ENCODE measurements at places on chromosomes 7 and 10. TPM values are rescaled to one million over a fixed set of nuclear protein-coding genes. Genes with fewer than 3 reads are reported as not detected.

- H3K4me1 ChIP-seq: no peaks in the 10 kb centered on the region
- DNase-seq: no peak
- H3K4me3 ChIP-seq: no peak overlapping the region
- H3K27ac ChIP-seq: no peak overlapping the region
Observed at GRCh38 chr7:120944826-120945562, 5.6 kb upstream of the ING3 start.

DNA sequence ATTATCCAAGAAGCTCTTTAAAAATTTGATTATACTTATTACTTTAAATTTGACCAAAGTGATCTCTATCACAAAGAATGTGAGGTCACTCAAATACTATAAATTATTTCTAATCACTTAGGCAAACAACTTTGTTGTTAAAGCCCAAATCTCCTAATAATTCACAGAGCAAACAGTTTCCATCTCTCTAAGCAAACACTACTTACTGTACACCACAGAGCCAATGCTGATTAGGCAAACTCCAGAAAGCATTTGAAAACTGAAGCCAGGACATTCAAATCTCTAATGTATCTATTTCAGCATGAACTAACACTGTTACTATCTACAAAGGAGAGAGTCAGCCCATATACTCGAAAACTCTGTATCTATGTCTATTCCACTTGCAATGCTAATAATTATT lies 107.1 kb downstream of the RNF32 start:
- no peak overlapping the region for H3K27ac ChIP-seq
- no peaks in the 10 kb centered on the region for H3K27me3 ChIP-seq
- no peaks in the 10 kb centered on the region for H3K4me1 ChIP-seq
- no peak for DNase-seq
- H3K4me3 ChIP-seq: no peak overlapping the region

DNA sequence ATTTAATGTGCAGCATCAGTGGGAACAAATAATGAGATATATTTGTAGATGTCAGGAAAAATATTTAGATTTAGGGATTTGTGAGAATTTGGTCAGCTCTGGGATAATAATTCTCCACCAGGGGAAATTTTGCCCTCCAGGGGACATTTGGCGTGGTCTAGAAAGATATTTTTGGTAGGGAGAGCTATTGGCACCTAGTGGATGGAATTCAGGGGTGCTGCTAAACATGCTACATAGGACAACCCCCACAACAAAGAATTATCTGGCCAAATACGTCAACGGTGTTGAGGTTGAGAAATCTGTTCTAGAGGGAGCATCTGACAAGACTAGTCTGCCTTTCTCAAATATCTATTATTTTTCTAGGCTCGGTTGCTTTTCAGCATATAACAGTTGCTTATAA lies 2.1 kb downstream of the ADK start:
- no peaks in the 10 kb centered on the region for H3K36me3 ChIP-seq
- H3K4me1 ChIP-seq: peaks cover 8% of the 10 kb centered on the region
- H3K27me3 ChIP-seq: no peaks in the 10 kb centered on the region
- no peak overlapping the region for H3K27ac ChIP-seq
- H3K4me3 ChIP-seq: no peak overlapping the region

- H3K4me1 ChIP-seq: no peaks in the 10 kb centered on the region
- no peak for DNase-seq
- no peaks in the 10 kb centered on the region for H3K27me3 ChIP-seq
- H3K4me3 ChIP-seq: no peak overlapping the region
- no peaks in the 10 kb centered on the region for H3K36me3 ChIP-seq
Observed at GRCh38 chr7:153331427-153331826, 571.9 kb downstream of the ACTR3B start.

The CARD11 gene
- 0.99 TPM for total RNA-seq

DNA sequence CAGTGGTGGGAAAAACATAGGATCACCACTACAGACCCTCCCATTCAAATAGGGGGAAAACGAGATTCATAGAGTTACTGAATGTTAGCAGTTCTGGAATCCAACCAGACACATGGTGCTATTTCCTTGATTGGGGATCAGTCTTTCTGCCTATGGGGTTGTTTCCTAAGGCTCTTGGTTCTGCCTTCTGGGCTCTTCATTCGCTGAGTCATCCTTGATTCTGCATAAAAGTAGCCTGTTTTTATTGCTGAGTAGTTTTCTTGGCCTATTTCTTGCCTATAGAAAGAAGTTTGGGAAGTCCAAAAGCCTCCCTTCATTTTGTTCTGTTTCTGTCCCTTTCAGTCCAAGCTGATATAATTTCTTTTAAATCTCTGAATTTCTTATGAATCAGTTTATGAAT lies 99.3 kb upstream of the OIT3 start:
- no peaks in the 10 kb centered on the region for H3K27me3 ChIP-seq
- H3K4me1 ChIP-seq: no peaks in the 10 kb centered on the region
- H3K36me3 ChIP-seq: no peaks in the 10 kb centered on the region
- no peak overlapping the region for H3K4me3 ChIP-seq
- no peak for DNase-seq
- no peak overlapping the region for H3K27ac ChIP-seq

The MYL10 gene
- total RNA-seq: not detected

- H3K36me3 ChIP-seq: no peaks in the 10 kb centered on the region
- no peaks in the 10 kb centered on the region for H3K27me3 ChIP-seq
- H3K4me1 ChIP-seq: peaks cover 1% of the 10 kb centered on the region
Observed at GRCh38 chr7:152760854-152761748, 1.5 kb downstream of the ACTR3B start.

The PDK4 gene
- 24.5 TPM for total RNA-seq

DNA sequence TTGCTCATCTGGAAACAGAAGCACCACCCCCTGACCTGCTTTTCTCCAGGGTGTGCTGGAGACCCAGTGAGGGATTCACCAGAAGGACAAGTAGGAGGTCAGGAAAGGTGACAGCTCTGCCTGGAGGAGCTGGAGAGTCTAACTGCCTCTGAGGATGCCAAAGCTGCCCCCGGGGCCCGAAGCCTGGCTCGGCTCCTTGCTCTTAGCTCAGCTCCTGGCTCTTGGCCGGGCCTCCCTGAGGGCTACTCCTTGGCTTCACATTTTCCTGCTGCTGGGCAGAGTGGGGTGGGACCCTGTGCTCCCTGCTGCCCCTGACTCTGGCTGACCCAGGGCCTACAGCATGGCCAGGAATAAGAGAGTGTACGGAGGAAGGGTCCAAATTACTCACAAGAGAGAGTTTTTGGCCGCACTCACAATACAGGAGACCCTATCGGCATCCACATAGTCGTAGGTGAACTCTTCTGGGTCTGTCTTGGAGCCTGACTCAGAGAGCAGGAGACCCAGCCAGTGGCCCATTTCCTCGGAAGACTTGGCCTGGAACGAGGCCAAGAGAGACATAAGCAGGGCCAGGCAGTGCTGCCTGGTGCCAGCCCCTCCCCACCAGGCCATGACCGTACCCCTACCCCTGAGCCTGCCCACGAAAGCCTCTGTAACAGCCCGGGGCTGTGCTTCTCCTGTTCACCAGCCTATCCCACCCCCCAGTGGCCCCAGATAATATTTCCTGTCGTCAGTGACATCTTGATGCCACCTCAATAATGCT lies 63.1 kb downstream of the VWA2 start:
- H3K4me3 ChIP-seq: no peak overlapping the region
- peaks cover 35% of the 10 kb centered on the region for H3K4me1 ChIP-seq
- DNase-seq: no peak
- no peaks in the 10 kb centered on the region for H3K27me3 ChIP-seq
- H3K27ac ChIP-seq: no peak overlapping the region
